T-helper 2 cell (primary cell): ENCODE measurements at places on chromosomes 1 and 21.

GRCh38 chr1:210702506-210702905 is 373.8 kb downstream of the HHAT start:
- no peak for DNase-seq

DNA sequence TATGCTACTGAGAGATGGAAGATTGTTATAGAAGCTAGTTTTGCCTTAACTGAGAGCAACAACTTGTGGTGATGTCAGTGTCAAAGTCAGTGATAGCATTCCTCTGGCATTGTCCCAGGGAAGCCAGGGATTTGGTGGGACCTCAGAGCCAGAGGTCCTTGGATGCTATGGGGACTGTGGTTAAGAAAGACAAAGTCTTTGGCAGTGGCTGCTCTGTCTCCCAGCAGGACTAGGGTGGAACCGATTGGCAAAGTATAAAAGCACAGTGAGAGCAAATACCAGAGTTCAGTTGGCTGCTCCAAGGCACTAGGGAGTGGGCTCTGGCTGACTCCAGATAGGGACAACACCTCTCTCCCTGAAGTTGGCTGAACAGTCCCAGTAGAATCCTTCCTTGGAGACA is 104.8 kb downstream of the GDAP2 start:
- no peak for DNase-seq

DNA sequence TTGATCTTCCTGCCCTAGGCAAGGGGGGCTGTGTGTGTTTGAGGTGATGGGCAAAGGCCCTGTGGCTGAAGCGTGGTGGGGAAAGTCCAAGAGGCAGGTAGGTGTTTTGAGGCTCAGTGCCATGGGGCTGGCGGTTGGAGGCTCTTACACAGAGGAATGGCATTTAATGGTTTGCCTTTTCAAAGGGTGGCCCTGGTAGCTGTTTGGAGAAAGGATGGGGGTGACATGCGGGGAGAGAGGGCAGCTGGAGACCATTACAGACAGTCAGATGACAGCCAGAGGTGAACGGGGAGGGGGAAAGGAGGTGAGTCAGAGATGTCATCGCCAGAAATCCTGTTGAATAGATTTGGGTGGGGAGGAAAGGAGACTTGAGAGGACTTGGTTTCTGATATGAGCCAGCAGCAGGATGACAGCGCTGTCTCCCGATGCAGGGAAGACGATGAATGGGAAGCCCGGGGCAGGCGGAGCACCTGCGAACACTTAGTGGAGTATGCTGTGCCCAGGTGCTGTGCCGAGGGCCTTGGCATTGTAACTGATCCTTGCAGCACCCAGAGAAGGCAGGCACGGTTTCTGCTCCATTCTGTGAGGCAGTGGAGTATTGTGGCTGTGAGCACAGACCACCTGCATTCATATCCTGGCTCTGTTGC is 56.3 kb downstream of the MAN1C1 start:
- DNase-seq: no peak

GRCh38 chr1:197844651-197845050 is 57.8 kb upstream of the C1orf53 start:
- DNase-seq: no peak

GRCh38 chr1:246051909-246052518 is 455.1 kb downstream of the SMYD3 start:
- DNase-seq: no peak

- no peak for DNase-seq
These were observed 53.0 kb upstream of the DYNLT5 start for GRCh38 chr1:66699213-66699612.

DNA sequence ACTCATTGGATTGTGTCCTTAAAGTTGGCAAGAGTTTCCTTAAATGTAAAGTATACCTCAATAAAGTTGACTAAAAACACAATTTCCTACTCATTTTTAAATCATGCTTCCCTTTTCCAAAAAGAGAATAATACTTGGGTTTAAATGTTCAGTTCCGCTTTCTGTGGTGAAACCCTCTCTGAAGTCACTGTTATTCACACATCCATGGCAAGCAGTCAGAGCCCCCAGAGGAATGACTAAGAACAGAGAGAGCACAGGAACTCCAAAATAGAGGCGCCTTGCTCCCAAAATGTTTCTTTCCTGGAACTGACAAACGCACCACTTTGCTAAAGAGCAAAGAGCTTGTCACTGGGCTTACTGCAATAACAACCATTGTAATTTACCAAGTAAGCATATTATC is 142.5 kb downstream of the TIAM1 start:
- no peak for DNase-seq

GRCh38 chr21:18614303-18614702 is 210.7 kb upstream of the TMPRSS15 start:
- DNase-seq: no peak

- DNase-seq: no peak
These were observed 44.1 kb downstream of the RCSD1 start for GRCh38 chr1:167674156-167674555.

- no peak for DNase-seq
These were observed 5.7 kb downstream of the TNNT2 start for GRCh38 chr1:201371792-201372191.

DNA sequence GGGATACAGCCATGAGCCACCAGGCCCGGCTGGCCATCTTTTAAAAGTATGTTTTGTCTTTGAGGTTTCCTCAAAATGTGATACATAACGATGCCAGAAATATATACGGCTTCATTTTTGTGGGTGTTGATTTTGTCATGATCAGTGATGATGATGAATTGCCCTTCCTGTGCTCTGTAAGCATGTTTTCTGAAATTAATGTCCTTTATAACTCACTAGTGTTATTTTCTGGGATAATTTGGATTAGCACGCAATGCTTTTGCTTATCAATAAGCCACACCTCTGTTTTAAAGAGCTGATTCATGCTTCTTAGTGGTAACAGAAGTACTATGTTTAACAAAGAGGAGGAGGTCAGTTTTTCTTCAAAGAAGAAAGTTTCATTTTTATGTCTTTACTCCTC is 25.6 kb downstream of the PHACTR4 start:
- DNase-seq: no peak

- no peak for DNase-seq
These were observed 29.3 kb upstream of the ACTRT2 start for GRCh38 chr1:2991753-2992495.

GRCh38 chr1:44251989-44252671 is 38.9 kb downstream of the DMAP1 start:
- no peak for DNase-seq

DNA sequence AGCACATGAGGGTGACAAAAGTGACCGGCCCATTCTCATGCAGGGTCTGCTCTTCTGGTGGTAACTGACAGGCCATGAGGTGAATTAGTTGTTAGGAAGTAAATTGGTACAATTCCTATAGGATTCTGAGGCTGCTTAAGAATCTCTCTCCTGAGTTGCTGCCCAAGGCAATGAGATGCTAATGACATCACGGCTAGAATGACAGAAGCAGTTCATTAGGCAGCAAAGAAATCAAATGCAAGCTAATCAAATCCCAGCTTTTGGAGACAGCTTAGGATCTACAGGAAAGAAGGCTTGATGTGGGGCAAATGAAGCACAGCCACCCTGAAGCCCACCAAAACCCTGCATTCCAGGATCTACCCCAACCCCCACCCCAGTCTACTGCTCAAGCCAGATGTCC is 265.2 kb downstream of the ASTN1 start:
- DNase-seq: no peak
